ENCODE measurements at places on chromosomes 3 and 15. TPM values are rescaled to one million over a fixed set of nuclear protein-coding genes. Genes with fewer than 3 reads are reported as not detected.

The NMD3 gene
- total RNA-seq: 37.3 TPM

The DAZL gene
- total RNA-seq: not detected

The SLC28A1 gene
- total RNA-seq: not detected

The RNF7 gene
- 24.7 TPM for total RNA-seq

All from transverse colon (tissue), 4 donors.